MG63 (cell line): ENCODE measurements at places on chromosomes 5 and 9.

- DNase-seq, result no peak
Observed at GRCh38 chr5:130710596-130710995, 454.5 kb downstream of the HINT1 start.

- no peak for DNase-seq
Observed at GRCh38 chr5:38692346-38692745, 135.9 kb upstream of the LIFR start.

DNA sequence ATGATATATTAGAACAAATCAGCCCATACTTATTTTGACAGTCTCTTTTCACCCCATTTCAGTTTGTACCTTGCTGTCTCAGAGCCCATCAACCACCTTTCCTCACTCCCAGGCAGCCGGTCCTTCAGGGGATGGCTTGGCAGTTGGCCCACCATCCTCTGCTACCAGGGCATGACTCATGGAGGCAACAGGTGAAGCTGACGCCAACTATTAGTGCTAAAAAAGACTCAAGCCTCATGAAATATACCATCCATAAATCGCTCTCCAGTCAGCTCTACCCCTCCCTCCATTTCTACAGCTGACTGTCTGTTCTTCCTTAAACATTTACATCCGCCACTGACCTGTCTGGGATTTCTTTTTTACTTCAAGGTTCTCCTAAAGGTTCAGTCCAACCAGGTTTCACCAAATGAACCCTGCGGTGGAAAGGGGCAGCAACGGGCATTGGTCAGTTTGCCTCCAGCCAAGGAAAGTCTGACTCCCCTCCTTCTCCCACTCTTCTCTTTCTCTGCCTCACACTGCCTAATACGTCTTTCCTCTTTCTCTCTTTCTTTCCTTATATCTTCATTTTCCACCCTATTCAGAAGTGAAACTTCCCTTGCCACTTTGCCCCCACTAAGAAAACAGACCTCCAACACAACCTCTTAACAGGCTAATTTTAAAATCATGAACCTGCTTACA, 439.1 kb downstream of the RAB3C start:
- peak; percentile 17 for DNase-seq

- DNase-seq, result no peak
Observed at GRCh38 chr9:9395539-9395938, 1217.3 kb downstream of the PTPRD start.

DNA sequence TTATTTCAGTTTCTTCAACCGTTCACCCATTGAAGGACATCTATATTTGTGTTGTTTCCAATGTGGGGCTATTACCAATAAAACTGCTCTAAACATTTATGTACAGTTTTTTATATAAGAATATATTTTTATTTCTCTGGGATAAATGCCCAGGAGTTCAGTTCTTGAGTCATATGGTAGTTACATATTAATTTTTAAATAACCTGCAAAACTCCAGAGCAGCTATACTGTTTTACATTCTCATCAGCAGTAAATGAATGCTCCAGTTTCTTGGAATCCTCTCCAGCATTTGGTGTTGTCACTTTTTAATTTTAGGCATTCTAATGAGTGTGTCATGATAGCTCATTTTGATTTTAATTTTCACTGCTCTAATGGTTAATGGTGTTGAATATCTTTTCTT, 36.2 kb downstream of the CDK7 start:
- DNase-seq, result no peak

DNA sequence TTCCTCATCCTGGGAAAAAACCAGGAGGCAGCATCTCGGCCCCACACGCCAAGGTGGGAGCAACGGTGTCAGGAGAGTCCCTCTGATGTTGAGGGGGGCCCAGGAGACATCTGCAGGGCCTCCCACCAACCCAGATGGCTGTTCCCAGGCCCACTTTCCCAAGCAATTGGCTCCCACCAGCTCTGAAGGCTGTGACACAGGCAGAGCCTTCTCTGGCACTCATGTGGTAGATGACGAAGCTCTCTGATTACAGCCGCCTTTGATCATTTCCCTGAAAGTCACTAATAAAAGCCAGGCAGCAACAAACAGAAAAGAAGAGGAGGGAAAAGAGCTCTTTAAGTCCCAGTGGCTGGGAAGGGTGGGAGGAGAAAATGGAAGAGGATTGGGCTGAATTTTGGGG, 226.5 kb downstream of the CDK5RAP2 start:
- no peak for DNase-seq

- no peak for DNase-seq
Observed at GRCh38 chr5:77768978-77769377, 7.2 kb downstream of the TBCA start.

DNA sequence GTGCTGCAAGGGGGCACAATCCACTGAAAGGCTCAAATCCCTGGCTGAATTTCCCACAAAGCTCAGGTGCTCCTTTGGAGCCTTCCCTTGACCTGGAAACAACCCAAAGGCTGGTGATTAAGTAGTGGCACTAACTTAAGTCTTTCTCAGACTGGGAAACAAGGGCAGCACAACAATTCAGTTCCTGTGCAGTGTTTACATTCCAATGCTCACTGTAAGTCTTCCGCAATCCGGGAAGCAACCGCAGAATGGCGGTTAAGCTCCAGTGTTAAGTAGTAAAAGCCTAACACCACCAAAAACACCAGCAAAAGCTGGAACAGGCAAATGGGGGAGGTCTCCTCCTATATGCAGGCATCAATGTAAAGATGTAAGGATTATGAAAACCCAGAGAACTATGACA, 117.2 kb downstream of the TRPM3 start:
- DNase-seq, result no peak

DNA sequence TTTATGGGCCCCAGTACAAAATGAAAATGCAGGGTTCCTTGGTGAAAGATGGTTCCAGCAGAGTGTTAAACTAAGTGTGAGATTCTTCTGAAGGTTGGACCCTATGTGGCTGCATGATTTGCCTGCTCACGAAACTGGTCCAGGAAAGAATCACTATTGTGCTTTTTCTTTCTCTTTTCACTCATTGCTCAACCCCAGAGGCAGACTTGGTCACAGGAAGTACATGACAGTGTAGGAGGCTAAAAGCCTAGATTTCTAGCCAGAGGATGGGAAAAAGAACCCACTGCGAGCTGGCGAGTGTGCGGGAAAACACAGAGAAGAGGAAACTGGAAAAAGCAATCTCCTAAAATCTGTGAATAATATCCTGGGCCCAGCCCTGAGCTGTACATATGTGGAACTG, 18.6 kb downstream of the SLC36A2 start:
- DNase-seq, result no peak

- DNase-seq, result no peak
Observed at GRCh38 chr5:138595180-138595795, 20.1 kb upstream of the HSPA9 start.

DNA sequence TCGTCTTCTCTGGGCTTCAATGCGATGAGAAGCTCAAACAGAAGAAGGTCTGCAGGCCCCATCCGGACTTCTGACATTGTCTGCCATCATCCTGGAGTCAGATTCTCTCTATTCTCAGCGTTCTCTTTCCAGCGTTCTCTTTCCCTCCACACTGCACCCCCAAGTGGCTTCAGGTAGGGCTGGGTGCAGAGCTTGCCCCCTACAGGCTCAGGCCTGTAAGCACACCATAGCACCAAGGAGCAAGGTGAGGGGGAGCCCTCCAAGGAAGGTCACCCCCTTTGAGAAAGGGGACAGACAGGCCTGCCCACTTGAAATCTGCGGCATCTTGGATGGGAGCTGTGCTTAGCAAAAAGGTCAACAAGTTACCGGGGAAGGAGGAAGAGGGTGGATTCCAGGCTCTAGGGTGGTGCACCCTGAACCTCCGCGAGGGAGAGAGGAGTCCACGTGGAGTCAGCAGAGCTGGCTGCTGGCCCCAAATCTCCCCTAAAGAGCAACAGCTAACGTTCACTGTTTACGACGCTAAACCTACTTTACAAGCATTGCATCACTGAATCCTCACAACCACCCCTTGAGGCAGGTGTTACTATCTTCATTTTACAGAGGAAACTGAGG, 27.5 kb downstream of the GPX3 start:
- DNase-seq, result peak; percentile 21

DNA sequence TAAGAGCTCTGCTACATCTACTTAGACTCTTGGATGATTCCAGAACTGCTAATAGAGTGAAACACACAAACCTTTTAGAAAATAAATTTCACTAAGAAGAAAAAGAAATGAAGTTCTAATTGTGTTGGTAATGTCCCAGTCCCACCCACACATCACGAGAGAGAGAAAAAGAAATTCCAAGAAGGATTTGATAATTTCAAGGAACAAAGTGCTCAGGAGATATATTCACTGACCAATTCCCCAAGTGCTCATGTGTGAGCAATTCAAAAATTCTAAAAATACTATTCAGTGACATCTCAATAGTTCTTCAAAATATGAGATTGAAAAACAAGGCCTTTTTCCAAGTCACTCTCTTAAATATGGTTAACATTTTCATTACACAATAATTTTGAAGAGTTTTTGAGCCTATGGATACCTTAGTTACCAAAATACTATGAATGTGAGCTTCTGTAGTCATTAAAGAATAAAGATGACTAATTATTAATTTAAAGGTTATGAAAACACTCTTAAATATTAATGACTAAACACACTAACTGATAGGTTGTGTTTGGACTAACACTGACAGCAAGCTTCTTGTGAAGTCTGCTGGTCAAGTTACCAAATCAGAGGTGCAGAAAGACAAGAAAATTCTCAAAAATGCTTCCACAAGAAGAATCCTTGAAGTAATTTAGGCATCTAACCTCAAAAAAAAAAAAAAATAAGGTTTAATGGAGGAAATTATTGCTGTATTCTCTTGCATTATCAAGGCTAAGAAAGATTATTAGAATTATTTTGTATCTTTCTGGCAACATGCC, 245.3 kb downstream of the PDE4D start:
- DNase-seq, result no peak

DNA sequence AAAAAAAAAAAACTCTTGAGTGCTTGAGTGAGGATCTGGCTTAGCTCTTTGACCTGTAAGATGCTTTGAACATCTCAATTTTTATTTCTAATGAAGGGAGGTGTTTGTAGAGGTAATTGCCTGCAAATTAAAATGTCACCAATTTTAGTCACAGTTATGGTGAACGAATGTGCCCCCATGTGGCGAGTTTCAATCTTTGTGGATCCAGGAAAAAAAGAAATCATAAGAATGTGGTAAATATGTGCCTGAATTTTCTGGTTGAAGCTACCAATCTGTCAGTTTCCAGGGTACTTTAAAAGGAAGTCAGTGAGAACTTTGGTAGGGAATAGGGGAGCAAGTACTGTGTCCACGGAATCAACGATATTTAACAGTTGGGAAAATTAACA, 1772.4 kb upstream of the CDH9 start:
- no peak for DNase-seq

DNA sequence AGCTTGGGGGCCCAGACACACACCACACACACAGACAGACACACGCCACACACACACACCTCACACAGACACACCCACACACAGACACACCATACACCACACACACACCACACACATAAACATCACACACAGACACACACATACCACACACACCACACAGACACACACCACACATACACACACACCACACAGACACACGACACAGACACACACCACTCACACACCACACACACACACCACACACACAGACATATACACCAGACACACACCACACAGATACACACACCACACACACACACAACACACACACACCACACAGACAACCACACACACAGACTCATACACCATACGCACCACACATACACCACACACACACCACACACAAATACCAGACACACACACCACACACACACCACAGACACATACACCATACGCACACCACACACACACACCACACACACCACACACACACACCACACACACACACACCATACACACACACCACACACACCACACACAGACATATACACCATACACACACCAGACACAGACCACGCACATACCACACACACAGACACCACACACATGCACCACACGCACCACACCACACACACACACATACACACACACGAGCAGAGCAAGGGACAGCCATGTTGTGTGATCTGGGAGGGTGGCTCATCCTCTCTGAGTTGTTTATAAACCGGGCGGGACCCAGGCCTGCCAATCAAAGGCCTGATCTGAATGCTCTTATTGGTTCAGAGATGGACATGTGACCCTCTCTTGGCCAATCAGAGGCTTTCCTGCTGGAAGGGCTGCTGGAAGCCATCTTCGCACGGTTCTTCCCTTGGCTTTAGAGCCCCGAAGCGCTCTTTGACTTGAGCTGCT, 148.3 kb downstream of the GAPVD1 start:
- DNase-seq, result peak; percentile 53

DNA sequence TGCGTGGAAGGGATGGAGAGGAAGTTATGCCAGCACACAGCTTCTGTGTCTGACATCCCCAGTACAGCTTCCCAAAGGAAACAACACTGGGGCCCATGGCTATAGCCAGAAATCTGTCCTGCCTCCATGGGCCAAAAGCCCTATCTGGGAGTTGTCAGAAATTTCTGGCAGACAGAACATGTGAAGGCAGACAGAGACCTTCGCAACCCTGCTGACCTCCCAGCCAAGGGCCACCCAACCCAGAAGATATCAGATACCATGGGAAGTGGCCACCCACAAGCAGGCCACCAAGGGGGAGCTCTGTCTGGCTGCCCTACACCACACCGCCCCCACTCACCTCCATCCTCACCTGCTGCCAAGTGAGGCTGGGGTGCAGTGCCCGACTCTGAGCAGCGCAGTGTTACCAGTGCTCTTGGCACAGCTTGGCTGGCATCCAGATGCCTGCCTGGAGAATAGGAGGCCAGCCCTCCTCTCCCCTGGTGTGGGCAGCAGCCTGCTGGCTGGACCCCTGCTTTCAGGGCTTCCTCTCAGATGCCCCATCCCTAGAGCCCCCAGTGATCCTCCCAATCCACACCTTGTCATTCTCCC, 61.6 kb upstream of the NEURL1B start:
- no peak for DNase-seq

DNA sequence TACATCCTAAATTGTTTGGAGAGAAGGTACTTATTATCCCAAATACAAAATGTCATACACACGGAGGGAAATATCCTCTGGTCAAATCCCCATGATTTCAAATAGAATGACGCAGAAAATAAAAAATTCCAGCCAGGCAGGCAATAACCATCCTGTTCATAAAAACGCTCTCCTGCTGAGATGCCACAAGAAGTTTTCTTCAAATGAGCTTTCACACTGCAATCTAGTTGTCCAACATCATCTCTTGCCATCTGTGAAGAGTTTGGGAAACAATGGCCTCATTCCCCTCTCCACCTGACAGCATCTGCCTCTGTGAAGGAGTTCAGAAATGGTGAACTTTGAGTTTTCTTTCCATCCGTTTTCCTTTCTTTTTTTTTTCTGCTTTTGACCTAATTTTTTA, 83.3 kb upstream of the SLC30A5 start:
- DNase-seq, result no peak

DNA sequence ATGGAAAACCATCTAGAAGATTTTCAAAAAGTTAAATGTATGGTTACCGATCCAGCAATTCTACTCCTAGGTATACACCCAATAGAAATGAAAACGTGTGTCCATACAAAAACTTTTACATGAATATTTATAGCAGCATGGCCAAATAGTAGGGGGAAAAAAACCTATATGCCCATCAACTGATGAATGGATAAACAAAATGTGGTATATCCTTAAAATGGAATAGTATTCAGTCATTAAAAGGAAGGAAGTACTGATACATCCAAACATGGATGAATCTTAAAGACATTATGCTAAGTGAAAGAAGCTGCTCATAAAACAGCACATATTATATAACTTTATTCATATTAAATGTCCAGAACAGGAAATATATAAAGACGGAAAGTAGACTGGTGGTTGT, 93.2 kb upstream of the SPOCK1 start:
- no peak for DNase-seq
